ENCODE measurements at places on chromosomes 6 and 20.
A peak's percentile ranks its signal among the peaks of the same experiment; 100 is the strongest.

GRCh38 chr20:57618091-57618763 is 2.0 kb downstream of the ZBP1 start:
- DNase-seq: no peak

- peak; percentile 73 for DNase-seq
Measured at GRCh38 chr6:104601131-104601651, 258.5 kb downstream of the HACE1 start.

DNA sequence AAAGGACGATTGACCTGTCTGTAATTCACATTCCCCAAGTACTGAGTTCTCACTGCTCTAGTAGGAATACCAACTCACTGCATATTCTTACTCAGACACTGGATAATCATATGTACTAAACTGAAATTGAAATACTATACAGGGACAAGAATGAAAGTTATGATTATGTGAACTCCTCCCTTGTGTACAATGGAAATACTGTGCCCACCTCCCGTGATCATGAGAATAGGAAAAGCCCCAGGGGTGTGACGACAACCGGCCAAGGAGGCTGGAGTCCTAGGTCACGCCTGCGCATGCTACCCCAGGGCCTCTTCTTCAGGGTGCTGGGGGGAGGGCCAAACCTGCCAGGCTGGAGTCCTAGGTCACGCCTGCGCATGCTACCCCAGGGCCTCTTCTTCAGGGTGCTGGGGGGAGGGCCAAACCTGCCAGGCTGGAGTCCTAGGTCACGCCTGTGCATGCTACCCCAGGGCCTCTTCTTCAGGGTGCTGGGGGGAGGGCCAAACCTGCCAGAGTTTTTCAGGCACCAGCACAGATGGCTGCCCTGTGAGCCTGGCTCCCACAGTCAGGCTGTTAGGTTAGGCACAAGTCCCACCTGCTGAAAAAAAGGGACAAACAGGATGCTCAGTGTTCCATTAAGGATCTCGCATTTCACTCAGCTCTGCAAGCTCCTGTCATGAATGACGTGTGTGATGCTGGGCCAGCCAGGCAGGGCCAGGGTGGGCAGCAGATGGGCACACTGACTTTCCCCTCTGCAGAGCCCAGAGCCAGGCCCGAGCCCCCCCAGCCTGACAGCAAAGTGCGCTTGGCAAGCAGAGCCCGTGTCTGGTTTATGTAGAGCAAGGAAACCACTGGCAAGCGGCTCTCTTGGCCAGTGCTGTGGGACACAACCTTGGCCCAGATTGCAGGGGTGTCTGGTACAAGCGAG is 107.7 kb downstream of the FOXF2 start:
- DNase-seq: no peak

GRCh38 chr6:163579880-163580295 is 165.4 kb downstream of the QKI start:
- DNase-seq: no peak

- DNase-seq: no peak
Measured at GRCh38 chr6:169556758-169557548, 144.9 kb downstream of the WDR27 start.

- DNase-seq: peak; percentile 82
Measured at GRCh38 chr6:36615018-36615761, 21.0 kb downstream of the SRSF3 start.

- DNase-seq: no peak
Measured at GRCh38 chr6:42911171-42912021, 4.5 kb upstream of the PTCRA start.

DNA sequence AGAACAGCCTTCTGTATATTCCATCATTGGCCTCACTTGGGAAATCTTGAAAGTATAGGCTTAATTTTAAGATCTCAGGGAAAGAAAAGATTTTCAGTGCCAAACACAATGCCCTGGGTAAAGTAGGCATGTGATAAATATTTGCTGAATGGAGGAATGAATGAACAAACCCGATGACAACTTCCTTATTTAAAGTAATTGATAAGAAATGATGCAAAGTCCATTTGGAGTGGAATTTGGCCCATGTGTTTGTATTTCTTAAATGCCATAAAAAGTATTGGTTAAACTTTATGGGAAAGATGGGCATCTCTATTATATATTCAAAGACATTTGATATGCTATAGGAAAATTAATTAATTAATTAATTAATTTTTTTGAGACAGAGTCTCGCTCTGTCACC is 3.7 kb downstream of the TIAM2 start:
- no peak for DNase-seq

DNA sequence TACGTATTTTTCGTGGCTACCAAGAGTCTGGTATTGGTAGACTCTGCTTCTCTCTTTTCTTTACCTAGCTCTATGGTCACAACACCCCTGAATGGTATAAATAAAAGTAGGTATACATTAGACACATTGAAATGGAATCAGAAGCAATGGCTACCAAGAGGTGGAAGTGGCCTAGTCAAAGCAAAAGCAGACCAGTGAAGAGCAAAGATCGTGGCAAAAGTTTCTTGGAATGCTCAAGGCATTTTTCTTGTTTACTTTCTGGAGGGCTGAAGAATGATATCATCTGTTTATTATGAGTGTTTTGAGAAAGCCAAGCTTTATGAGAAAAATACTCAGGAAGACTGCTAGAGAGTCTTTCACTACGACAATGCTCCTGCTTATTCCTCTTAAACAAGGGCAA is 28.6 kb upstream of the MOCS1 start:
- DNase-seq: peak; percentile 14

GRCh38 chr20:34708621-34709043 is 4.5 kb downstream of the TP53INP2 start:
- DNase-seq: peak; percentile 44

DNA sequence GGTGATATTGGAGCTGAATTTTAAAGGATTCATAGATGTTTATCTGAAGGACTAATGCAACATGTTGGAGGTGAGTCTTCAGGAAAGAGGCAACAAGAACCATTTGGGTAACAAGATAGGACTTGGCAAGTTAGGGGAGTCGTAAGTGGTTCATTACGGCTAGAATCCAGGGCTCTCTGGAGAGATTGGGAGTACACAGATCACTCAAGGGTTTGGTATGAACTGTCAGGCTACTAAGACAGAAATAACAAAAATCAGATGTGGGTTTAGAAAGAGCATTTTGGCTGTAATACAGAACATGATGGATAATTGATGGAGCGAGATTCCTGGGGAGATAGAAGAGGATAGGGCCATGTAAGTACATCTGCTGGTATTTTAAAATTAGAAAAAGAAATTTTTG is 86.3 kb upstream of the ESR1 start:
- no peak for DNase-seq

- no peak for DNase-seq
Measured at GRCh38 chr20:57393321-57394120, 2.3 kb downstream of the RBM38 start.

GRCh38 chr20:57692393-57692792 is 17.4 kb downstream of the PMEPA1 start:
- DNase-seq: no peak

DNA sequence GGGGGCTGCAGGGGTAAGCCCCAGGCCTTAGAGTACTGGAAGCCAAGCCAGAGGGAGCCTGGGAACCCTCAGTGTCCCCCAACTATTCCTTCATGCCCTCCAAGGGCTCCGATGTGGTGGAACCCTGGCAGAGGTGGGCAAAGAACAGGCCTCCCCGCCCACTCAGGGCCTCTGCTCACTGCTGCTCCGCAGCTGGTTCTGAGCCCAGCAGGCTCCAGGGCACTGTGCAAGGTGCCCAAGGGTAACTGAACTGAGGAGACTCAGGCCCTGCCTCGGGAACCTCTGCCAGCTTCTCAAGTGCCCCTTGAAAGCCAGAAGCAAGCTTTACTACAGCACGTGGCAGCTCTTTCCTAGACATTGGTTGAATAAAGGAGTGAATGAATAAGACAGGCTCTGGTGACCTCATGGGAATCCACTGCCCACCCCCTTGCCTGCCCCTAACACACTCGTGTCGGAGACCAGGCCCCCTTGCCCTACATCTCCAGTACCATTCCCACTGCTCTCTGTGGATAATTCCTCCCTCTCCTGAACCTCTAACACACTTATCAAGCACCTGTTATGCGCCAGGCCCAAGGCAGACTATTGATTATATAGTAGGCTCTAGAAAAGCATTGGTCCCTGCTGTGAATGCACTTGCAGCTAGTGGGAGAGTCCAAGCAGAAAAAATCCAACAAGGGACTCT is 55.0 kb downstream of the TOX2 start:
- DNase-seq: no peak

DNA sequence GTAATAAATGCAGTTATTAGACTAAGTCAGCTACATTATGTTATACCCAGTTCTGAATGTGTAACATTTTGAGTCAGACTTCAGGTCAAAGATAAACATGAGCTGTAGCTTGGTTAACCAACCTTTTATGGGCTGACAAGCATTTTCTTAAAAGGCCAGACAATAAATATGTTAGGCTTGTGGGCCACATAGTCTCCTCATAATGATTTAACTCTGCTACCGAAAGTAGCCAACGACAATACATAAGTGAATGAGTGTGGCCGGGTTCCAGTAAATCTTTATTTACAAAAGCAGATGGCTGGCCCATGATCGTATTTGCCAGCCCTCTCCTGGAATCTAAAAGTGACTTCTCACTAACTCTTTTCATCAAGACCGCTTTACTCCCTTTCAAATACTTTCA is 49.9 kb downstream of the ATG5 start:
- no peak for DNase-seq

DNA sequence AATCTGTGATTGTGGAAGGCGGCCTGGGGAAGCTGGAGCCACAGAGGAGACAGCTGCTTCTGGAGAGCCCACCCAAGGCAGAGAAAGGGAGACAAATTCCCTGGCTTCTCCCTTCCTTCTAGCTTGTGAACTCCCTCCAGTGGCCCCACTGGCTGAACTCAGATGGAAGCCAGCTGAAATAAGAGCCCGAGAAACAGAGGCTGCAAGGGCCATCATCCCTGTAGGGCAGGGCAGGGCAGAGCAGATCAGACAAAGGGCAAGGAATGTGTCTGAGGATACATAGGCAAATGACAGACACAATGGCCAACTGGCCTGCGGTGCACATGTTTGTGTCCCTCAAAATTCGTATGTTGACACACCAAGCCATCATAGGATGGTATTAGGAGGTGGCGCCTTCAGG is 25.3 kb downstream of the MDFI start:
- DNase-seq: no peak

DNA sequence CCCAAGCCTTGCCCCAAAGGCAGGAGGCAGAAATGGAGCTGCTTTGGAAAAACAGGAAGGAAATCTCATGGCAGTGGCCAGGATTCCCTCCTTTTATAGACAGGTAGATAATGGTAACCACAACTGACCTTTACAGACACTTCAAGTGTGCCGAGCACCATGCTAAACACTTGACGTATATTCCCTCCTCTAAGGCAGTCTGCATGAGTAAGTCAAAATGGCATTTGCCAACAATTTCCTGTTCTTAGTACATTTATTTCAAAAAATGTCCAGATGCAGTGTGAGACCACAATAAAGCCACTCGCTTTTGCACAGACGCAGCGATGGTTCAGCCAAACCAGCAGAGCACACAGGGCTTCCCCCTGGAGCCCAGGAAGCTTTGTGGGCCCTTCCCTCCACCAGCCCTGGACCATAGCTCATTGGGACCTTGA is 16.5 kb upstream of the GPR6 start:
- peak; percentile 19 for DNase-seq

DNA sequence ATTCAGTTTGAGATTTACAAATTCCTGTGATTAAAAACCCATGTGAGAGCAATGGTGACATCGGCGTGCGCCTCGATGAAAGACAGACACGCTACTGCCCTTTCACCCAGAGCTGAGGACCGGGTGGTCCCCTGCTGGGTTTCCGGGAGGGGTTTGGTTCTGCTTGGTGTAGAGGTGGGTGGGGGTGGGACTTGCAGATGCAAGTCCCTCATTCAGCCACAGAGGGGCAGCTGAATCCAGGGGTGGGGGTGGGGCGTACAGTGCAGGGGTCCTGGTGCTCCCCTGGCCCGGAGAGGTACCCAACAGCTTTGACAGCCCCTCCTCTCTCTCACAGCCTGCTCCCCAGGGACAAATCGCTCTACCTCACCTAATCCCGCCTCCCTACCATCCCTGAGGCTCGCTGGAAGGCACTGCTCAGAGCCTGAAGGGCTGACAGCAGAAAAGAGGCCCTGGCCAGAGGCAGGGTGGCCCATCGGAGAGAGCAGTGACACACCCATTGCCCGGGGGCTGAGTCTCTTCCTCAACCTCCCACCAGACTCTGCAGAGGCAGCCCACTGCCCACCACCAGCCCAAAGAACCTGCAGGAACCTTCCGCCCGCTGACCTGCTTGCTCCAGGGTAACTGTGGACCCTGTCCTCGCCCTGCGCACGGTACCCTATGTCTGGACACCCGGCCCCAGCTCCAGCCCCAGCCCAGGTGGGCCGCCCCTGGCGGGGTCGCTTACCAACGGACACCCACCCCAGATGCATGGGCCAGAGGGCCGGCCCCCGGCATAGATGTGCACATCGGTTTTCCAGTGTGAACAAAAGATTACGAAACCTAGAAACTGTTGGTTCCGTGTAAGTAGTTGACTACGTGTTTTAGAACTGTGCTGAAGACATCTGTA is 118.4 kb downstream of the JPH2 start:
- DNase-seq: no peak

GRCh38 chr20:47031821-47032220 is 137.2 kb downstream of the EYA2 start:
- DNase-seq: no peak

- DNase-seq: peak; percentile 48
Measured at GRCh38 chr6:116328528-116328903, 42.2 kb upstream of the DSE start.

DNA sequence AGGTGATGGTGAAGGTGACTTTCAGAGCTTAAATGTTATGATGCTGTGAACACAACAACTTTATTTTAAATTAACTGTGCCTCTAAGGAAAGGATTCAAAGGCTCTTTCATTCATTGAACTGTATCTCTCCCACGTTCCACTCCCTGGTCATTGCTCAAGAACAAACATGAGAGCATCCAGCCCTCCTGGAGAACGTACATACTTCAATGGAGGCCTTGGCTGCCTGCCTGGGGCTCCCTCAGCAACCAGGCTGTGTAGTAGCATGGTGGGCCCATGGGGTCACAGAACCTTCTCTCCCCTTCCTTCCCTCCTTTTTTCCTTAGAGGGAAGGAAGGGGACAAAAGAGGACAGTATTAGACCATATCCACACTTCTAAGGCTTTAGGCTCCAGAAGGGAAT is 234.3 kb downstream of the CDC5L start:
- peak; percentile 71 for DNase-seq

- DNase-seq: no peak
Measured at GRCh38 chr6:107344981-107345380, 114.4 kb downstream of the PDSS2 start.

- DNase-seq: no peak
Measured at GRCh38 chr6:3710403-3710802, 41.1 kb downstream of the PXDC1 start.

- no peak for DNase-seq
Measured at GRCh38 chr6:39686976-39687375, 38.2 kb downstream of the KIF6 start.

DNA sequence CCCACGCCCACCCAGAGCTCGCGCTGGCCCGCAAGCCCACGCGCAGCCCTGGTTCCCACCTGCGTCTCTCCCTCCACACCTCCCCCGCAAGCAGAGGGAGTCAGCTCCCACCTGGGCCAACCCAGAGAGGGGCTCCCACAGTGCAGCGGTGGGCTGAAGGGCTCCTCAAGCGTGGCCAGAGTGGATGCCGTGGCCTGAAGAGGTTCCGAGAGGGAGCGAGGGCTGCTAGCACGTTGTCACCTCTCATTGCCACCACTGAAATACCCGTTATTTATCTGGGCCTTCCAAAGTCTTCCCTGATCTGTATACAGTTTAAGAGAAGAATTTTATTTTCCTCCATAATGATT is 88.3 kb upstream of the MYLIP start:
- no peak for DNase-seq
